ENCODE measurements at places on chromosomes 12 and 14.

DNA sequence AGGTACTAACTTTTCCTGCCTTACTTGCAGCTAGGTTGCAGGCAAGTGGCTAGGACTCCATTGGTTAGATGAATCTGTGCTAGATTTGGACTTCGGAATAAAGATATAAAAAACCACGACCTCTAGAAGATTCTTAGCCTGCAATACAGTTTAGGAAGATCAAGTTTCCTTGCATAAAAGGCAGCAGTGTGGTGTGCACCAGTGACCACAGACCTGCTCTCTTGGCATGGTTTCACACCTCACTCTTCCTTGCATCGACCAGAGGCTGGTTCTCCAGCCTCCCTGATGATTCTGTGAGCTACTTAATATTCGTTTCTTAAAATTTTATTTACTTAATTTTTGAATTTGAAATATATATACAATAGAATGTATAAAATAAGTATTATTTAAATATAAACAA is 9.8 kb downstream of the KLHDC1 start:
- DNase-seq = no peak

DNA sequence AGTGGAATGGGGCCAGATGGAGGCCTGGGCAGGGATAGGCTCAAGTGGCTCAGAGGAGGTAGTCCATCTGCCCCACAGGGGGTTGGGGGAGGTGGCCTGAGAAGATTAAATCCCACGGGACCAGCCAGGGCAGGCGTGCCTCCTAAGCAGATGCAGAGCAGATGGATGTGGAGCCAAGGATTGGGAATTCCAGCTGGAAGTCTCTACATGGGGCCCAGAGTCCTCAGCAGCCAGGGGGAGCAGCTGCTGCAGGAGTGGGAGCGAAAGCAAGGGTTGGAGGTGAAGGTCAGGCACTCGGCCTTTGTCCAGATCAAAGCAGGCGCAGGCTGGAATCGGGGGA is 42.4 kb upstream of the VRK1 start:
- DNase-seq = no peak

DNA sequence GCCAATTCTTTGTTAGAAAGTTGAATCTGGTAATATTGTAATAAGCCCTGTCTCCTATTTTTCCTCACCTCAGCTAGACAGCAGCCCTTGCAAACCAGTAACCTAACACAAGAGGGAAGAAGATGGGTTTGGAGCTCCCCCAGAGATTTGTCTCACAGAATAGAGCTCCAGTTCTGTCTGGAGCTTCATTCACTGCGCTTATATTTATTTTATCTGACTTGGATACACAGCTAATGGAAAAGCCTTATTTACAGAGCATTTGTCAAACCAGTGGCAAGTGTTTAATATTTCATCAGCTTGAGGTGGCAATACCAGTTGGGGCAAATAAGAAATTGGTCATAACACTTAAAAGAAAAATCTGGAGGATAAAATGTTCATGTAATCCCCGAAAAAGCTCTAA is 1094.0 kb downstream of the FSCB start:
- no peak for DNase-seq

DNA sequence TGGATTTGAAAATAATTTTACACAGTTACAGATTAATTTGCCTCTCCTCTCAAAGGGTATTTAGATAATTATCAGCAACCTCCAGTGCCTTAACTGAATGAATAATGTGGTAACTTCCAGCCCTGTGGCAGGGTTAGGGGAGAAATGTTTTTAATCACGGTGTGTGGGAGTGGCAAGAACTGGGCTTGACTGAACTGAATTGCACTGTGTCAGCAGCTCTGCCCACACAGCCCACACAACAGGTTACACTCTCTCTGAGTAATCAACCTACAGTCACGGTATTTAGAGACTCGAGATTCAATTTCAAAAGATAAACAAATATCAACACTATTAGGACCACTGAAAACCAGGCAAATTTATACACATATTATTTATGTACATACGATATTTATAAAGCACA is 198.5 kb downstream of the KCNC2 start:
- DNase-seq = peak; percentile 30

GRCh38 chr12:119447126-119447525 is 112.6 kb downstream of the CCDC60 start:
- no peak for DNase-seq

GRCh38 chr12:45012749-45013148 is 38.1 kb downstream of the DBX2 start:
- no peak for DNase-seq

GRCh38 chr12:49901026-49901425 is 2.7 kb downstream of the FAIM2 start:
- no peak for DNase-seq

DNA sequence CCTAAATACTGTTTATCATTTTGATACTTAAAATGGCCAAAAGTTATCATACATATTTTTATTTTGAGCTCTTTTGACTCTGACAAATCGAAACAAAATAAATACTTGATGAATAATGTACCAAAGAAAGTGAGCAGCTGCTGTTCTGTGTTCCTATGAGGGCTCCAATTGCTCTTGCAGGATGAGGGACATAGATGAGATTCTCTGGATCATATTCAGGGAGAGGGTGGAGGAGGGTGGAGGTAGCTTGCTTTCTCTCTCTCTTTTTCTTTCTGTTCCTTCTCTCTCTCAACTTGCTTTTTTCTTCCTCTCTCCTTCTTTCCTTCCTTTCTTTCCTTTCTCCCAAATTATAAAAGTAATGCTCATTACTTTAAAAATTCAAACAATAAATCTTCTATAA is 8.9 kb upstream of the MYH7 start:
- no peak for DNase-seq

DNA sequence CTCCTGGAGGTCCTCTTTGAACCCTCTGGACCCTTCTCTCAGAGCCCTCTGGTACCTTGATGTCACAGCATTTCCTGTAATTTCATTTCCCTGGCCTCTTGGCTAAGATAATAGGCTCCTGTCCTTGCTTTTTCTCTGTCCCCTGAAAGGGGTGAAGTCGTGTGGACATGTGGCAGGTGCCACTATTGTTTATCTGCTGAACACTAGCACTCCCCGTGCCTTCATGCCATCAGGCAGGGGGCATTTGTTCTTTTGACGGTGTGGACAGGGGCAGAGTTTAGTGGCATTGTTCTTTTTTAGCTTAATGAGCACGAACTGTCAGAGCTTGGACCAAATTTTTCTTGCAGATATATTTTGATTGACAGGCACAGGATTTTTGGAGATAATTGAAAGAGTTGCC is 166.0 kb downstream of the RGS6 start:
- DNase-seq = no peak

DNA sequence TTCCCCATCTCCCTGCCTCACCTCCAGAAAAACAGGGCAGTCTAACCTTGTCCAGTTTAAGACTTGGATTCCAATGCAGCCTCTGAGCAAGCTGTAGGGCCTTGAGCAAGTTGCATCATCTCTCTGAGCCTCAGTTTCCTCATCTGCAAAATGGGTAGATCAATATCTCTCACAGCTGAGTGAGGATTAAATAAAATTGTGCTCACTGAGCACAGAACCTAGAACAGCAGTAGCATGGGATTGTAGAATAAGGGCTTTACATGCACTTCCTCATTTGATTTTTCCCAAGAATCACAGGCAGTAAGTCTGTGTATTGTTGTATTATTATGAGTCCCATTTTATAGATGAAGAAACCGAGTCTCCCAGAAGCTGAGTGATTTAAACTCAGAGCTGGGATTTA is 2.0 kb downstream of the DTX1 start:
- no peak for DNase-seq

DNA sequence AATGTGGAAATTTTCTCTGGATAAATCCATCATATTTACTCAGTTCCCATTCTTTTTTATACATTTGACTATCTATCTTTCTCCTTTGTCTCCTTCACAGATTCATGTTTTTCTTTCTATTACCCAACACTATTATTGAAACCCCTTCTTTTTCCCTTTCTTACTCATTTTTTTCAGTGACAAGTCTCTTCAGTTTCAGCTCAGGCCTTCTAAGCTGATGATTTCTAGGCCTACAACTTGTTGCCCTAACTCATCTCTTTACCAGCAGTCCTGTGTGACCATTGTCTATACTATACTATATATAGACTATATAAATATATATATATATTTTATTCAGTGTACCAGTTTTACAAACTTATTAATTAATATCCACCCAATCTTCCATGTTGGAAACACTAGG is 31.8 kb downstream of the SLC16A7 start:
- DNase-seq = no peak

DNA sequence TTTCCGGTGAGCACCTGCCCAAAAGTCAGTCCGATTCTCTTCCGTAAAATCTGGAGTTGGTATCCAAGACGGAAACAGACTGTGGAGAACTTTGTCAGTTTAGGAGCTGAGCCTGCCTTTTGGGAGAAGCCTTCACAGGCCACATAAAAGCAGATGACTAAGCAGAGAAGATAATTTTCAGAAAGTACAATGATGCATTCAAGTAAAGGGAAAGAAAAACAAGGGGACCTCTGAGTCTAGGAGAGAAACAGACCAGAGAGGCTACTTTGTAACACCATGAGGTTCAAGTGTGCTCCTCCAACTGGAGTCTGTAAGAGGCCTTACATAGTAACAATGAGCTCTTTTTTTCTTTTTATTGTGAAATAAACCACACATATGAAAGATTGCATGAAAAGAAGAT is 21.1 kb downstream of the TMED8 start:
- DNase-seq = no peak

DNA sequence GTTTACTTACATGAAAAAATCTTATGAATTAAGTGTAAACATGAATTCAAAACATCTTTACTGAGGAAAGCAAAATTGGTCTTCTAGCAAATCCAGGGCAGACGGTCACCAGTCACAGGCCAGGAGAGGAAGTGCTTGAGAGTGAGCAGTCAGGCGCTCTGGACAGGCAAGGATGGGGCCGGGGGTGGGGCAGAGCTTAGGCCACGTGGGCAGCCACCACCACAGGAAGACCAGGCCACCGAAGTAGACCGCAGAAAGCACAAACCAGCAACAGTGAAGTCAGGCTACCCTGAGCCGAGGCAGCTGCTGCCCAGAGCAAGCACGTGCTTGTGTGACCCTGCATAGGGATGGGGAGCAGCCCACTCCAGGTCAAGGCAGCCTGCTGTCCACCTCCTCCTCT is 33.5 kb downstream of the SLC6A12 start:
- no peak for DNase-seq

DNA sequence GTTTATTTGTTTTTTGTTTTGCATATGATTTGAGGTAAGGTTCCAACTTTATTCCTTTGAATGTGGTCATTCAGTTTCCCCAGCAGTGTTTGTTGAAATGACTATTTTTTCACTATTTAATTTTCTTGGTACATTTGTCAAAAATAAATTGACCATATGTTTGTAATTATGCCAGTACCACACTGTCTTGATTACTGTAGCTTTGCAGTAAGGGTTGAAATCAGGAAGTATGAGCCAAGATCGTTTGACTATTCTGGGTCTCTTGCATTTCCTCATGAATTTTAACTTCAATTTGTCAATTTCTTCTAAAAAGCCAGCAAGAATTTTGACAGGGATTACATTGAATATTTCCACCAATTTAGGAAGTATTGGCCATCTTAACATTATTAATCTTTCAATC is 199.3 kb upstream of the PPFIA2 start:
- no peak for DNase-seq

- no peak for DNase-seq
Measured at GRCh38 chr12:13805041-13805440, 176.4 kb downstream of the GRIN2B start.

GRCh38 chr12:12915656-12916055 is 24.3 kb downstream of the GPRC5A start:
- DNase-seq = no peak

- DNase-seq = no peak
Measured at GRCh38 chr12:56994231-56994746, 12.1 kb downstream of the ZBTB39 start.

- no peak for DNase-seq
Measured at GRCh38 chr14:94555991-94556390, 5.3 kb upstream of the SERPINA4 start.

GRCh38 chr12:129184127-129184928 is 331.1 kb downstream of the GLT1D1 start:
- no peak for DNase-seq

- DNase-seq = no peak
Measured at GRCh38 chr14:90132821-90133570, 71.2 kb downstream of the KCNK13 start.

- peak; percentile 86 for DNase-seq
Measured at GRCh38 chr12:115227137-115227615, 543.2 kb upstream of the TBX3 start.

DNA sequence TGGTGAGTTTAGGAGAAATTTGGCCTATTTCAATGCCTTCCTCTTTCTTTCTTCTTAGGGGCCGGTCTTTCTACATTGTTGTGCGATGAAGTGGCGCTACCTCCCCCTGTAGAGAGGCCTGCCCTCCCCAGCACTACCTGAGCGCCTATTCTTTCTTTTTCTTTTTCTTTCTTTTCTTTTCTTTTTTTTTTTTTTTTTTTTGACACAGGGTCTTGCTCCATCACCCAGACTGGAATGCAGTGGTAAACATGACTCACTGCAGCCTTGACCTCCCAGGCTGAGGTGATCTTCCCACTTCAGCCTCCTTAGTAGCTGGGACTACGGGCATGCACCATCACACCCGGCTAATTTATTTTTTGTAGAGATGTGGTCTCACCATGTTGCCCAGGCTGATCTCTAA is 136.1 kb upstream of the MAX start:
- DNase-seq = peak; percentile 93

DNA sequence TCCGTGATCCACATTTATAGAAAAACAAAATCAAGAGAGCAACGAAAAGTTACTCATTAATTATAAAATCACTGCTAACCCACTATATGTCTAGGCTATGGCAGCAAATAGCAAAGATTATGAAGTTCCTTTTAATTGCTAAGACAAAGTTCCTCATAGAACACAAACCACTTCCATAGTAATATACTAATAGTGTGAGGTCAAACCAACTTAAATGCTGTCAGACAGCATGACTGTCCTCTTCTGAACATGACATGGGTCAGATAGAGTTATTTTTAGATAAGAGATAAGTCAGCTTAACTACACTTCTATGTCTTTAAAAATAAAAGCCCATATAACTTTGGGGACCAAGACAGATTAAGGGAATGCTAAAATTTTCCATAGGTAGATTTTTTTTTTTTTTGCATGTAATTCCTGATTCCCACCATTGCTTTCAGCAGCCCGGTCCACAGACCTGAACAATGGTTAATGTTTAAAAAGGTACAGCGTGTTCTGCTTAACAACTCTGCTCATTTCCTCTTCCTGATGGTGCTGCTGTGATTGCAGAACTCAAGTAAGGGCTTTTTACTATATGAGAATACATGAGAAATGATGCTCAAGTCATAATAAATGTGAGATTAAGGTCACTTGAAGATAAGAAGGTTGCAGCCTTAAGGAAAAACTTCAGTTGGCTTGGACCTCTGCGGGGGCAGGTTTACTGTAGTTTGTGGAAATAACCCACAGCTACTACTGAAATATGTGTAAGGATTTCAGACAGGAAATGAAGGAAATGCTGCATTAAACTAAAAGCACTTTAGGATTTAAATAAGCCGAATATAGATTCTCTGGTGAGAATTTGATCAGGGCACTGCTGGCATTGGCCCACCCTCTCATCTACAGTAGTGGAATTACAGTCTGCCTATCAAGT is 37.7 kb upstream of the DUSP6 start:
- no peak for DNase-seq

GRCh38 chr14:43132441-43132840 is 1374.6 kb downstream of the FSCB start:
- no peak for DNase-seq

Data from ELR (cell line).